ENCODE measurements at places on chromosomes 3 and 15.

- no peak for DNase-seq
Measured at GRCh38 chr15:69597061-69597592, 144.5 kb downstream of the RPLP1 start.

DNA sequence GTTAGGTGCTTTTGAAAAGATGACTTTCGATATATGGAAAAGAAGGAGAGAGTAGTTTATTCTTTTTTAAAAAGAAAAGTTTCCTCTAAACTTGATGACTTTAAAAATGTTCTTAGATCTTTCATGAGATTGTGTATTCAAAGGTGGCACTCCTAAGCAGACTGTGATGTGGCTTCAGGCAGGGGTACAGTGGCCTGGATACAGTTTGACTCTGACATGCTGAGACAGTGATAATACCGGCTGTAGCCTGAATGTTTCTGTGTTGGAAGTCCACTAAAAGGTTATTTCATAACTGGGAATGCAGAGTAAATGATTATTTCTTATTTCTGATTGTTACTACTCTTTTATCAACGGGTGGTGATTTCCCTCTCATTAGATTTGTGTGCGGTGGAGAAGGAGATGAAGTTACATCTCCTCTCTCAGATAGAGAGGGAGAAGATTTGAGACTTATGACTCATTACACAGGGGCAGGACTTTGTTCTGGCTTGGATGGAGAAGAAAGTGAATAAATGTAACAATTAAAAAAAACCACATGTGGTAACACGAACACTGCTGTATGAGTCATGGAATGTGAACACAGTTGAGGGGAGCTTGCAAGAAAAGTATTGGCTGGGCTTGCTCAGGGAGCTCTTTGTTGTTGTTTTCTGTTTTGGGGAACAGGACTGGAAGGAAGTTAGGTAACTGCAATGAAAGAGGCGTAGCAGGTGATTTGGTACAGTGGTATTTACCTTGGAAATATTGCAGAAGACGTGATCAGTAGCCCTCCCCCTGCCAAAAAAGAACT, 21.6 kb downstream of the SPTSSB start:
- DNase-seq = peak; percentile 89

- peak; percentile 57 for DNase-seq
Measured at GRCh38 chr15:80556694-80557367, 138.3 kb upstream of the ABHD17C start.

DNA sequence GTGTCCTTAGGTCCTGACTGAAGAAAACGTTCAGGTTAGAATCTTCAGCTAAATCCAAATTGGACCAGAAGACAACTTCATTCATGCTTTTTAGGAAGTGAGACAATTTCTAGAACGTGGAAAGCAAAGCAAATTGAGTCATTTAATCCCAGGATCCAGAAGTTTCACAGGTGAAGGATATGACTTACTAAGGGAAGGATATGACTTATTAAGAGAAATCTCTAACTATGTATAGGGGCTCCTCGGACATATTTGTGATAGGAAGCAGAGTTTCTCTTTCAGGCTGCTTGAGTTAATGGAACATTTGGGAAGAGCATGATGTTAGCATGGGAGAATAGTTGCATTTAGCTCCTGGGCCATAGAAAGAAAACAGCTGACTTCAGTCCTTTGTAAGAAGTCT, 16.1 kb upstream of the PLOD2 start:
- DNase-seq = no peak

GRCh38 chr15:79184465-79184892, 93.9 kb upstream of the RASGRF1 start:
- peak; percentile 55 for DNase-seq

GRCh38 chr3:6471744-6472143, 389.2 kb upstream of the GRM7 start:
- DNase-seq = no peak

- peak; percentile 30 for DNase-seq
Measured at GRCh38 chr3:50192689-50193141, 1.3 kb downstream of the GNAT1 start.

DNA sequence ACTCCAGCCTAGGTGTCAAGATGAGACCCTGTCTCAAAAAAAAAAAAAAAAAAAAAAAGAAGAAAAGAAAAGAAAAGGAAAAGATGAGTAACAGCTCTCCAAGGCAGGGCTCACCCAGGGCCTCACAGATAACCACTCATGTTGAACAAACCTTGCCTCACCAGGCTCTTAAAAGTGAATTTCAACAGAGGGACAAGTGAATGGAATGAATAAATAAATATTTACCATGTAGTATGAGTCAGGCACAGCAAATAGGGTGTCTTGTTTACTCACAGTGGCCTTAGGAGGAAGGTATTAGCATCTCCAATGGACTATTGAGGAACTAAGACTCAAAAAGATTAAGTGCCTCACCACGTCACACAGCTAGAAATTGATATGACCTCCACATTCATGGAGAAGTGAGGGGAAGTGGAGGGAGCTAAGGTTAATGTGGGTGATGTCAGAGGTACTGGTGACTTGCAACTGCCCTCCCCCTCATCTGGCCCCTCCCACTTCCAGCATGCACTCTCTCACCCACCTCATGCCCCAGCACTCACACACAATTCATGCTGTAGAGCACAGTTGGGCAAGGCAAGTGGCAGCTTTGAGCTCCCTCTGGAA, 255.5 kb downstream of the UACA start:
- no peak for DNase-seq
